ENCODE measurements at places on chromosomes 1 and 21.

GRCh38 chr1:46180082-46180616 is 3.9 kb upstream of the P3R3URF start:
- DNase-seq, result no peak

- no peak for DNase-seq
These were observed 325.1 kb downstream of the RRAGC start for GRCh38 chr1:38534473-38534823.

DNA sequence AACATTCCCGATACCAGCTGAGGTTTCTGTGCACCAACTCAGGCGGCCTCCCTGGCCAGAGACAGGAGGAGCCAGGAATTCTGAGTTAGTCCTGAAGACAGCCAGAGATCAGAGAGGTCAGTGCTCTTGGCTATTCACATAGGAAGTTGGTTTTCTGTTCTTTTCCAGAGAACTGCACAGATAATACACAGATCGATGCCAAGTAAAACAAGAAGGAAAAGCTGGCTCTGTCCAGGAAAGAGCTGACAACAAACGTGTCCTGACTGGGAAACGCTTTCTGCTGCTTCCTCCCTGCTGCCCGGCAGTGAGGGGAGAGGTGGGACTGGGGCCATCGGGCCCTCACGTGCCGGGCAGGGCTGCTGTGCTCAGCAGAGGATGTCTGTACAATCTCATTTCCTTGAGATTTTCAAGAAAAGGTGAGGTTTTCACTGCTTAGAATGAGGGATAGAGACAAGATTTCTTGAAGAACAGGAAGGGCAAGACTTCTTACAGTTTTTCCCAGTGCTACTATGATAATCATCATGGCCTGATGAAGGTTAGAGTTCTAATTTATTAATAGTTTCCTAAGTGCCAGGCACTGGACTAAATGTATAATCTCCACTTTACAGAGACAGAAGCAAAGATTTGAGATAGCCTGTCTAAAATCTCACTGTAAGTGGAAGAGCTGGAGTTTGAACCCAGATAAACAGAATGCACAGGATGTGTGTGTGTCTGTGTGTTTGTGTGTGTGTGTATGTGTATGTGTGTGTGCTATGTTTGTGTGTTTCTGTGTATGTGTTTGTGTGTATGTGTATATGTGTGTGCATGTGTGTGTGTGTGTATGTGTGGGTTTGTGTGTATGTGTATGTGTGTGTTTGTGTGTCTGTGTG is 211.0 kb upstream of the RAB4A start:
- DNase-seq, result no peak

DNA sequence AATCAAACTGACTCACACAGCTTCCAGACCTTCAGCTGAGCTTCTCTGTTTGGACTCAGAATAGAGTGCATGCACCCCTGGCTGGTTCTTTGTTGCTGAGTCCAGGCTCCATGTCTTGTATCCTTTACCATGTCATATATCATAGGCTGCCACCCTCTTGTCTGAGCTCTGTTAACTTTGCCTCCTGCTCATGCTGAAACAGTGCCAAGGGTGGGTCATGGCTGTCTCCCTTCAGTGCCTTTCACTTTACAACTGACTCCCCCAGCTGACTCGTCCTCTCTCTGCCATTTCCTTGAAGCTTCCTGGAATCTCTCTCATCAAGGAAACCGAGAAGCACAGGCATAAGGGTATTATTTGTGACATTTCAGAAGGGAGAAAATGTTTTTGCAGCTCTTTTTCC is 885.3 kb downstream of the TTLL7 start:
- no peak for DNase-seq
